ENCODE measurements at places on chromosomes 5 and 9. TPM values are rescaled to one million over a fixed set of nuclear protein-coding genes. Genes with fewer than 3 reads are reported as not detected.

FCN1 gene
- 0.63 TPM for total RNA-seq

HAUS6 gene
- 9.7 TPM for total RNA-seq

RECK gene
- 13.3 TPM for total RNA-seq

SPOCK1 gene
- total RNA-seq = 2.0 TPM

TAF11L12 gene
- total RNA-seq = not detected

RCL1 gene
- 38.3 TPM for total RNA-seq

ESM1 gene
- total RNA-seq = 0.50 TPM

DNA sequence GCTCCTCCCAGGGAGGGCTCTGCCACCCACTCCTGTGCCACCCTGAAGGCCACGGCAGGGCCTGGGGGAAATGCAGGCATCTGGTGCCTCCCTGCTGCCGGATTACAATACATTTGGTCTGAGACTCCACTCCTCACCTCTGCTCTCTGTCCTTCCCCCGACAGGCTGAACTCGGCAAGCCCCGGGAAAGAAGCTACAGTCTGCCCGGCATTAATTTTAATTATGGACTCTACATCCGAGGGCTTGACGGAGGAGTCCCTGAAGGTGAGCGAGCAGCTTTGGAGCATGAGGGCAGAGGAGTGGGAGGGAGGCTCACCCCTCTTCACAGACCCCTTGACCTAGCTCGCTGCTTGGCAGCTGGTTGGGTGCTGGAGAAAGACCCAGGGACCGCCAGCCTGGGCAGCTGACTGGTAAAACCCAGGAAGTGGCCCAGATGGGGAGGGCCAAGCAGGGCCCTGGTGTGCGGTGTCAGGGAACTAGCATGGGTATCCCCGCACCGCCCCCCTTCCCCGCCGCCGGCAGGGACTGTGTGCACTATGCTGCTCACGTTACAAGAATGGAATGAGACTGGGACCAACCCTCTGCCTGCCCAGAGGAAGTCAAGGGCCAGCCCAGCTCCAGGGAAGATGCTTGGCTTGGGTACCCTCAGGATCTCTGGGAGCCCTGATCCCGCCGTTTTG is 83.7 kb upstream of the BARHL1 start:
- no peak for DNase-seq

- DNase-seq = no peak
These were observed 22.3 kb upstream of the TAL2 start for GRCh38 chr9:105639936-105640335.

DNA sequence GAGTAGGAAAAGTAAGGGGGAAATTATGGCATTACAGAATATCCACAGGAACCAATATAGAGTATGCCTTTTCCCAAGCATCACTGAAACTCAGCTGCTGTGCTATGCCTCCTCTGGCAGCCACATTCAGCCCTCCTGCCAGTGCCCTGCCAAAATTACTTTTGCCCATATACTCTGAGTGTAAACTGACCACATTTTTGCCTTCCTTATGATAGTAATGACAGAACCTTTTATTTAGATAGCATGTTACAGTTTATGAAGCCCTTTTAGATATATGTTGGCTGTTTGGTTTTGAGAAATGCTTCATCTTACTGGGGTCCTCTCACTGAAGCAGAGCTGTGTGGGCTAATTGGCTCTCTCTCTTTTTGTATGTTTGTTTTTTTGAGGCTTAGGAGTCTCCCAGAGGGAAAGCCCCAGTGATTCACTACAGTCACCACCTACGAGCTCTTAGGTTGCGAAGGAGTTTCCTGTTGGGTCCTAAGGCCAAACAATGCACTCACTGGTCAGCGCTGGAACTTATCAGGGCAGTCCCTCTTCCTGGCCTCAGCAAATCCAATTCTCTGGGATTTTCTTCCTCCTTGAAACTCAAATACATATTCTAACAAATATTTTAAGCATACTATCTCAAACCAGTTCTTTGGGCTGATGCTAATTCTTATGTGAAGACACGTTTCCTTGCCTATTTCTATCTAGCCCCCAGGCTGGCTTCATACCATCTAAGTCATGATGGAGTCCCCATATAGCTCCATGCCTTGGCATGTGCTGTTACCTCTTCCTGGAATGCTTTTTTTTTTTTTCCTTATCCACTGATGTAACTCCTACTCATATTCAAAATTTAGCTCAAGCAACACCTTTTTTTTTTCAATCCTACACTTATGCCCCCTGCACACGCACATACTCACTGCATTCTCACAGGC is 3.7 kb downstream of the PHF24 start:
- no peak for DNase-seq

- DNase-seq = no peak
These were observed 41.7 kb upstream of the TMEM250 start for GRCh38 chr9:136160381-136160841.

DNA sequence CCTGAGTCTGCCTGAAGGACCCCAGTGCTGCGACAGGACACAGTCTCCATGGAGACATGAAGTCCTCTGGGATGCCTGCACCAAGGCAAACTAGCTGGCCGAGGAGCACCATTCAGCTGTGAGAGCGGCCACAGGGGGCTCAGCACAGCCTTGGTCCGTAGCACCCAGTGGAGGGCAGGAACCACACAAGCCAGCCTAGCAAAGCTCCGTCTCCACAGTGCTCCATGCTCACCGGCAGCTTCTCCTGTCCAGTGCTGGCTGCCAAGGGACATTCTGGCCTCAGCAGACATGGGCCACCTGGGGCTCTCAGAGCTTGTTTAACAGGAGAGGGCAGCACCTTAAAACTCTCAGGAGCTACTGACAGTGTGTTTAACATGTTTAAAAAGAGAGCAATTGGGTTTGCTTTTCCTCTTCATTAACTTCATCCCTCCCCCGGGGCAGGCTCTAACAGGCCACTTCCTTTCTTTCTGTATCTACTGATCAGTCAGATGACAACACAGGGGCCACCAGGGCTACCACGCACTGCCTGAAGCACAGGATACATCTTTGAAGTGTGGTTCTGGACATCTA is 57.0 kb downstream of the SECISBP2 start:
- DNase-seq = no peak

GRCh38 chr5:59738024-59738423 is 155.5 kb downstream of the PDE4D start:
- DNase-seq = no peak

GRCh38 chr5:92780057-92780456 is 801.0 kb downstream of the NR2F1-AS1 start:
- DNase-seq = no peak

GRCh38 chr5:172549696-172550095 is 91.4 kb upstream of the NEURL1B start:
- no peak for DNase-seq

GRCh38 chr5:66002415-66002814 is 76.0 kb downstream of the ERBIN start:
- DNase-seq = no peak
